ENCODE measurements at places on chromosomes 13 and 19.
A peak's percentile ranks its signal among the peaks of the same experiment; 100 is the strongest.

DNA sequence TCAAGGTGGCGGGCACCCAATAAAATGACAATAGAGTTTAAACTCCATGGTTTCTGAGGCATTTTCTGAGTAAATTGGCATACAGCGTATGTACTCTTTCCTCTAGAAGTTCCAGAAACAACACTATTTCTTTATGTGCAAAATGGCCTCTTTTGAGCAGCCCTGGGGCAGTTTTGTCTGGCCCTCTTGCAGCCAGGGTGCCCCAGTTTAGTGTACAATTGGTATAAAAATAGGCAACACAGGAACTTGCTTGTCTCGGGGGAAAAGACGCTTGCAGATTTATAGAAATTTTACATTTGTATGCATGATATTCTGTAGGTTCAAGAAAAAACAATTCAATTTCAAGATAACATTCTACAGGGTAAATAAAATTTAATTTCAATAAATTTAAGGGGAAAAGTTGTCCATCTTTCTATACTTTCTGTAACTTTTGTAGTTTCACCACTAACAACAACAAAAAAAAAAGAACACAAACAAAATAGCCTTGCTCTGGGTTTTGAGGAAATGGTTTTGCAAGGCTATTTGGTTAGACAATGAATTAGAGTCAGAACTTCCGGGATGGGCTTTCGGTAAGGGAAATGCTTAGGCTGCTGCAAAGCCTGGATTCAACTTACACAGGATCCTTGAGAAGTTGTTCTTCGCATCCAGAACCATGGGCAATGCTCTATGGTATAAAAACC is 45.3 kb downstream of the LRCH1 start:
- DNase-seq: no peak

DNA sequence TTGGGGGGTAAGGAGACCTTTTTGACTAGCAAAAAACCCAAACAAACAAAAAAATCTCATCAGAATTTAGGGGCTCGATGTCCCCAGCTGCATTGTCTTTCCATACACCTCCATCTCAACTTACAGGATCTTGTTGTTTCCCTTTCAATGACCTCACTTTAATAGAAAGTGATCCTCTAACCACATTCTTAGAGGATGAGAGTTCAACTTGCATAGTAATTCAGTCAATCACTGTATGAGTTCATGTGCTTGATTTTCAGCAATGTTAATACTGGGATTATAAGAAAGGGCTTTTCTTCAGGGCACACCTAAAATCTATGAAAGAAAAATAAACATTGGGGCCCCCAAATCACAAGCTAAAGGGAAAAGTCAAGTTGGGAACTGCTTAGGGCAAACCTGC is 1512.0 kb downstream of the SLITRK1 start:
- no peak for DNase-seq

- peak; percentile 64 for DNase-seq
Observed at GRCh38 chr19:50817941-50818858, 5.4 kb downstream of the KLK1 start.

DNA sequence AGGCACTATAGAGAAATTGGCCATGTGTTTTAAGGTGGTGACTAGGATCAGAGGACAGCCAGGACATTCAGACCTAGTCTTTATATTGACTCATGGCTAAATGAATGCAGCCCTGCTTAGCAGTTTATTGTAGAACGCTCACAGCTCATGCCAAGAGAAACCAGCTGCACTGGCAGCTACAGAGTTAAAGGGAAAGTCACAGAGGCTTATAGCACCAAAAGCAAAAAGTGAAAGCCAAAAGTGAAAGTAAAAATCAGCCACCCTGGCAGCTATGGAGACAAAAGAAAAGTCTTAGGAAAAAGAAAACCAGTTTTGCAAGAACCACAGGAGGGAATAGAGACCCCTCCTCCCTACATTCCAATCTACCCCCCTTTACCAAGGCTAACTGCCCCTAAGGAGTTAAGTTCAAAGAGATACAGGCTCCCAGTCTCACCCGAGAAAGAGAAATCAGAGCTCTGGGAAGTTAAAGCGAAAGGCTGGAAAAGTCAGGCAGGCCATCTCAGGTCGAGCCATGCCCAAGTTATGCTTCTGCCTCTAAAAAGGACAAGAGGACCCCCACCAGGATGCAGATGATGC is 99.0 kb downstream of the ZNF429 start:
- no peak for DNase-seq

- DNase-seq: no peak
Observed at GRCh38 chr13:46665633-46666482, 112.9 kb downstream of the LRCH1 start.

- DNase-seq: no peak
Observed at GRCh38 chr13:99614465-99614885, 113.2 kb downstream of the TM9SF2 start.

All from activated T-cell treated with anti-CD3 and anti-CD28 coated beads for 48 hours (primary cell).